ENCODE measurements at places on chromosomes 13 and 19.

DNA sequence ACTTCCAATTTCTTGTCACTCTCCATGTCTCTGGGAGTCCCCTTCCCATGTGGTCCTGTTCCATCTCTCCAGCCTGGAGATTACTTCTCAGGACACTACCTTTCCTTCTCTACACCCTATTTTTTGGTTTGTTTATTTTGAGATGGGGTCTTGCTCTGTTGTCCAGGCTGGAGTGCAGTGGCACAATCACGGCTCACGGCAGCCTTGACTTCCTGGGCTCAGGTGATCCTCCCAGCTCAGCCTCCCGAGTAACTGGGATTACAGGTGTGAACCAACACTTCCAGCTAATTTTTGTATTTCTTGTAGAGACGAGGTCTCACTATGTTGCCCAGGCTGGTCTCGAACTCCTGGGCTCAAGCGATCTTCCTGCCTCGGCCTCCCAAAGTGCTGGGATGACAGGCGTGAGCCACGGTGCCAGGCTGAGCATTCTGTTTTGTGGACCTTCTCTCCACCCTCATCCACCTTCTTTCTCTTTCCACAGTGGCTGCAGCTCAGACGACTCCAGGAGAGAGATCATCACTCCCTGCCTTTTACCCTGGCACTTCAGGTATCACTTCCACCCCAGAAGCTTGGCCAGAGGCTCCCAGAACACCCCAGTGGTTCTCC lies 644 bp downstream of the HCST start:
- DNase-seq: no peak

- DNase-seq: peak; percentile 6
These were observed 609 bp downstream of the EPS15L1 start for GRCh38 chr19:16470911-16471811.

DNA sequence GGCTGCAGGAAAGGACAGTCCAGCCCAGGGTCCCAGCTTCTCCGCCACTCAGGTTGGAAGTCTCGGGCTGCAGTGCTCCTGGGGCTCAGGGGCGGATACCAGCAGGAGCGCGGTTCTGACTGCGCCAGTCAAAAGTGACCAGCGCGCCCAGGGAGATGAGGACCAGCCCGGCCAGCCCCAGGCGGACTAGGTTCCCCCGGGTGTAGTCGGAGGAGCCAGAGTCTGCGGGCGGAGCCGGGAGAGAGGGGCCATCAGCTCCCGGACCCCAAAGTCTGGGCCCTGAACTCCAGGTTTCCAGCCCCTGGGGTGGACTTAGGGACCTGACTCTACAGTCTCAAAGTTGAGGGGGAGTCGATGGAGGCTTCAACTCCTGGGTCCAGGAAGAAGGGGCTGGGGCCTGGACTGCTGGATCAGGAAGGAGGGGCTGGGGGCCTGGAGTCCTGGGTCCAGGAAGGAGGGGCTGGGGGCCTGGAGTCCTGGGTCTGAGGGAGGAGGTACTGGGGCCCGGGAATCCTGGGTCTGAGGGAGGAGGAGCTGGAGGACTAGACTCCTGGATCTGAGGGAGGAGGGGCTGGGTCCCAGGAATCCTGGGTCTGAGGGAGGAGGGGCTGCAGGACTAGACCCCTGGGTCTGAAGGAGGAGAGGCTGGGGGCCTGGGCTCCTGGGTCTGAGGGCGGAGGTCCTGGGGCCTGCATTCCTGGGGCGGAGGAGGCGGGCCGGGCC lies 5.3 kb downstream of the OSCAR start:
- DNase-seq: no peak

DNA sequence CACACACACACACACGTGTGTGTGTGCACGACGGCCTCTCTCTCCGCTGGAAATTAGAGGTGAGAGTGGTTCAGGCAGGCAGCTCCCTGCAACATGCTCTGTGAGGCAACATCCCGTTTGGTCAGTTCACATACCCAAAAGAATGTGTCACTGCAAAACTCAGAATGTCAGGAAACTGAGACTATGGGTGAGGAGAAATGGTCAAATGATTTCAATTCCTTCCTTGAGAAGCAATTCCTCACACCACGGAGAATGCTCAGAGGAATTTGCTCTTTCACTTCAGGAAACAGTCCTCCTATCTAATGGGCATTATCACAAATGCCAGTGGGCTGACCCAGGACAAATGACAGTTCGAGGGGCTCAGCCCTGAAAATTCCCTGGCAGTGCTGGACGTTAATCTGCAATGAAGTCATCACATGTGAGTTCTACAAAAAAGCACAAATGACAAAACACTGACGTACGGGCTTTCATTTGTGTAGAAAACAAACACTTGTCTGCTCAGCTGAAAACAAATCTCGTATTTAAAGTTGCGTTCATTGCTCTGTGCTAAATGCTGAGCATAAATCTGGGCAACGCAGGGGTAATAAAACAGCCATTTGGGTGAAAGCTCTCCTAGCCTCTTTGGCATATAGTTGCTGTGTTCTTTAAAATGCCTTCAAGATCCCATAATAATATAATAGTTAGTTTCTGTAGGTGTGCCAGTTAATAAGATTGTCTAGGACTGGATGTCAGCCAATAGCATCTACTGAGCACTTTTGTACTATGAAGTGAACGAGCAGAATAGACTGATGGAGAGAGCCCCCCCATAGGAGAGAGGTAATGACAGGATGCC lies 18.6 kb upstream of the LATS2 start:
- DNase-seq: no peak

- DNase-seq: no peak
These were observed 22.8 kb downstream of the HAUS8 start for GRCh38 chr19:17052439-17052838.

Measured in activated T-helper 1 cell treated with anti-CD3 and anti-CD28 coated beads, Interleukin-2, amount 50 U/mL, for 16 hours (primary cell).